Dorsolateral prefrontal cortex (tissue), 122 donors: ENCODE measurements at places on chromosomes 3 and 15. TPM values are rescaled to one million over a fixed set of nuclear protein-coding genes. Genes with fewer than 3 reads are reported as not detected.

DNA sequence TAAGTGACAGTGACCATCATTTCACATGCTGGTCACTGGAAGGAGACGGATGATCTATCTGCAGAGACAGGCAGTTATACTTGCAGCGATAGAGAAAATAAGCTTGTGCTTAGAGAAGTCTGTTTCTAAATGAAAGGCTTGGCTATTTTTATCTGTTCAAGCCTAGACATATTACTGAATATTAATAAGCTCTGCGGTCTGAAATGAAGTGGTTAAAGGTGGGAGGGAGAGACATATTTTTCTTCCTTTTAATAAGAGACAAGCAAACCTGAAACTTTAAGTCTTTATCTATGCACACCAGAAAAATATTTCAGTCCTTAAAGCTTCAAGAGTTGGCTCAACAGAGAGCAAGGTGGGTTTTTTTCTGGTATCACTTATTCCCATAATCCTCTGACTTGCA, 99.0 kb downstream of the CD200R1L start:
- DNase-seq: no peak

GRCh38 chr15:89416339-89417183, 79.8 kb downstream of the RHCG start:
- DNase-seq: no peak

GRCh38 chr15:89077750-89078149, 10.5 kb upstream of the ABHD2 start:
- no peak for DNase-seq

DNA sequence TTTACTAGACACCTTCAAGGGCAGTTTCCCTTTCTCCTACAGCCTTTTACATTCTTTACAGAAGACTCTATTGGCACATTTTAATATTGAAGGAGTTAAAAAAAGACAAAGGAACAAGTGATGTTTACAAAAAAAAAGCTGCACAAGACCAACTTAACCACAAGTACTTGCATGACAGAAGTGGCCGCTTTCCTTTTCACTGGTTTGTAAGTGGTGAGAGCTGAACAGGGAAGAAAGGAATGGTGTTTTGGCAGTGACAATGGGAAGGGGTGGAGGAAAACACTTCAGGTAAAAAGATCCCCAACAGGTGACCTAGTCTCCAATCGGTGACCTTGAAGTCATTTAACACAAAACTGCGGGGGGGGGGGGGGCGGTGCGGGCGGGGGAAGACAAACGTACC, 1.1 kb downstream of the WDR72 start:
- no peak for DNase-seq

GRCh38 chr15:40010686-40011085, 28.3 kb downstream of the SRP14 start:
- DNase-seq: peak; percentile 40

DNA sequence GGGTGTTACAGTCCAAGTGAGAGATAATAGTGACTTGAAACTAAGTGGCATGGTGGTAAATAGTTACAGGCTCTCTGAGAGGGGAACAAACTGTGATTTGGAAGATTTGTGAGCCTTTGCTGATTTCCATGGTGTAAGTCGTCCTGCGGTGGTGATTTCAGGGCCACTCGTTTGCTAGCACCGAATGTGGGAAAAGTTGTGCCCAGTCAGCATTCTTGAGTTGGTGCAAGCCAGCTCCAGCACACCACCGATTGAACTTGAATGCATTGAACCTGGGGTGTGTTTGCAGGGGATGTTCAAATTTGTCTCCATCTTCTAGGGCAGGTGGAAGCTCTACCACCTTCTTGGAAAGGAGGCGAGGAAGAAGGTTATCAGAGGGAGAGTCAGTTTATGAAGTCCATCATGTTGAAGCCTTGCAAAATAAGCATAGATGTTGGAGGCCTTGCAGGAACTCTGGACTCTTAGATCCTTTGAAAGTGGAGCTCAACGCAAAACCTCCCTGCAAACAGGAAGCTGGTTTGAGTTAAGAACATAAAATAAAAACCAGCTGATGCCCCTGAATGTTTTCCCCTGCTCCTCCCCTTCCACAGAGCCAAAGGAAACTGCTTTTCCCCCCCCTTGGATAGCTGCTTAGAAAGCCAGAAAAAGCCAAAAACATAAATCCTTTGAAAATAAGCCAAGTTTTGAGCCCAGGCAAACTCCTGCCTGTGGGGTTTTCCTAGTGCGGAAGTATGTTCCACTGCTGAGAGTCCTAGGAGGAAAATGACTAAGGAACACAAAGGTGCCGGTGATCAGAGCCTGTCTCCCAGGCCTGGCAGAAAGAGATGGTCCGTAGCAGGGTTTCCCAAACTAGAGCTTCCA, 21.9 kb downstream of the MAPKBP1 start:
- DNase-seq: no peak

DNA sequence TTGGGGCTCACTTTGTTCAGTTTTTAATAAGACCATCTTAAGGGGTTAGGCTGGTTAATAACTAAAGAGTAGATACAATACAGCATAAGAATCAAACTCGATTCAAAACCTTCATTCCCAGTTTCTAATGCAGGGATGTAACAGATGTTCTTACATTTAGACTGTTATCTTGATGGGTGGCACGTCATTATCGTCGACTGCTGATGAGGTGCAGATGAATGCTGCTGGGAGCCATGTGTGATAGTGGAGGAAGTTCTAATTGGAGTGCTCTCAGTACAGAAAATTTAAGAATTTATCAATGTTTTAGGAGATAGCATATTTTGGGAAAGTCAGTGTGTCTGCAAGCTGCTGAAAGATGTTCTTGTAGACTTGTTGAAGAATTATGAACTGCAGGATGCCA, 331.5 kb downstream of the PTPRG start:
- no peak for DNase-seq

DNA sequence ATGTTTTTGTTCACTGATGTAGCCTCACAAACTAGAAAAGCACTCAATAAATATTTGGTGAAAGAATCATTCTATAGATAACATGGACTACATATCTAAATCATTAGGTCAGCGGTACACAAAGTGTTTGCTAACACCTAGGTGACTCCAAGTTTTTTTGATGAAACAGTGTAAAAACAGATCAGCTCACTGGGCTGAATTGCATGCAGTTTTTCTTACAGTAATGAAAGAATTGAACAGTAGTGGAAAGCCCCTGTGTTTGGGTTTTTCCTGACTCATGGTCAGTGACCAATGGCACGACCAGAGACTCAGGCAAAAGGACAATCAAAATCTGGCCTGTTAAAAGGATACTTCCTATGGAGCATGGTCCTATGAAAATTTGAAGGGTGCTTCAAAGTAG, 384.3 kb upstream of the EPHA6 start:
- no peak for DNase-seq

DNA sequence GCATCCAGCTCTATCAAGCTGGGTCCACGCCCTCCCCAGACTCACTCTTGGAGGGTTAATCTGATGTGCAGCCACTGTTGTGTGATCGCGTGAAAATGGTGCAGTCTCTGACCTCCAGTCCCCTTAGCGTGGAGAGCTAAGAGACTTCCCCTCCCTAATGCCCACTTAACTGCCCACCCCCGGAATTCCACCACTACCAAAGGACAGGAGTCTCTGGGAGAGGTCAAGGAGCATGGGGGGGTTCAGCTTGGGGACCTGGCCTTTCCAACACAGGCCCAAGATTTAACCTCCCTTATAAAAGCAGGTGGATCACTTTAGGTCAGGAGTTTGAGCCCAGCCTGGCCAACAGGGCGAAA, 48.8 kb downstream of the CCDC12 start:
- no peak for DNase-seq

DNA sequence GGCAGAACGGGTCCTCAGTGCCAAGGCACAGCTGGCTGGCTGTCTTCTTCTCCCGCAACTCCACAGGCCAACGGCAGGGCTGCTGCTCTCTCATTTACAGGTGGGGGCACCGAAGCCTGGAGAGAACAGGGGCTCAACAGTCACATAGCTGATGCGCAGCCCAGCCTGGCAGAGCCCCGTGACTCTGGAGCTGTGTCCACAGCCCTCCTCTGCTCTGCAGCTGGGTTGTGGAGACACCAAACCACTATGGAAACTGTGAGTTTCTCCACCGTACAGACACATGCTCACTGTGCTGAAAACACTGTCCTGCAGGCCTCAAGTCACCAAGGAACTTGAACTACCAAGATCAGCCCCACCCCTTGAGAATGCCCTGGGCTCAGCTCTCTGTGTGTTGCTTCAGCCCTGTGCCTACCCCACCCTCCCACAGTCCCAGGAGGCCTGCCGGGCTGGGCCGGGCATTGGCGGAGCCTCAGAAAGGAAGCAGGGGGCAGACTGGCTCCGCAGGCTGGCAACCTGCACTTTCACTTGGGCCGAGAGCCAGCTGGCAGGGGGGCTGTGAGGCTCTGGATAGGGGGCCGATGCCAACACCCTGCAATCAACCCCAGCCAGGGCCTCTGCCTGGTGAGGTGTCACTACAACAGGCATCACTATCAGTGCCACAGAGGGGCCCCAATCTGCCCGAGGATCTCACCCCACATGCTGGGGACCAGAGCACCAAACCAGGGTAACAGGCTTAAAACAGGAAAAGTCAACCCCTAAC, 113.7 kb upstream of the RPL32 start:
- DNase-seq: no peak

- no peak for DNase-seq
These were observed 172.8 kb downstream of the USP13 start for GRCh38 chr3:179825527-179826246.

DNA sequence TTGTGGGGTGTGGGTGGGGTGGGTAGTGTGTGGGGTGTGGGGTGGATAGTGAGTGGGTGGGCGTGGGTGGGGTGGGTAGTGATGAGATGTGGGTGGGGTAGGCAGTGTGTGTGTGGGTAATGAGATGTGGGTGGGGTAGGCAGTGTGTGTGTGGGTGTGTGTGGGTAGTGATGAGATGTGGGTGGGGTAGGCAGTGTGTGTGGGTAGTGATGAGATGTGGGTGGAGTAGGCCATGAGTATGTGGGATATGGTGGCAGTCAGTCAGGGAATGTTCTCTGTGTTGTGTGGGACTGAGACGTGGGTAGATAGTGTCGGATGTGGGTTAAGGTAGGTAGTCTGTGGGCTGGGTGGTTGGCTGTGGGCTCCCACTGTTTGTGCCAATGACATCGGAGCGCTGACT, 7.1 kb downstream of the MINAR1 start:
- DNase-seq: no peak

DNA sequence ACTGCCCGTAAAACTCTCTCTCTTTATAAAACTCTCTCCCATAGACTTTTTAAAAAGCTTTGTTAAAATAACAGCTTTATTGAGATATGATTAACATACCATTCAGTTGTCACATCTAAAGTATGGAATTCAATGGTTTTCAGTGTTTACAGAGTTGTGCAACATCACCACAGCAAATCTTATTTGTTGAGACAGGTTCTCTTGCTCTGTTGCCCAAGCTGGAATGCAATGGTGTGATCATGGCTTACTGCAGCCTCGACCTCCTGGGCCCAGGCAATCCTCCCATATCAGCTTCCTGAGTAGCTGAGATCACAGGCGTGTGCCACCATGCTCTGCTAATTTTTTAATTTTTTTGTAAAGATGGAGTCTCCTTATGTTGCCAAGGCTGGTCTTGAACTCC, 35.9 kb upstream of the TRAK1 start:
- no peak for DNase-seq

- no peak for DNase-seq
These were observed 177.5 kb upstream of the CGNL1 start for GRCh38 chr15:57198654-57199291.

- no peak for DNase-seq
These were observed 5.9 kb downstream of the STOML1 start for GRCh38 chr15:73986055-73986775.

- no peak for DNase-seq
These were observed 751.7 kb upstream of the GOLIM4 start for GRCh38 chr3:168847291-168847883.

GRCh38 chr3:71226565-71227269, 356.8 kb downstream of the FOXP1 start:
- no peak for DNase-seq

DNA sequence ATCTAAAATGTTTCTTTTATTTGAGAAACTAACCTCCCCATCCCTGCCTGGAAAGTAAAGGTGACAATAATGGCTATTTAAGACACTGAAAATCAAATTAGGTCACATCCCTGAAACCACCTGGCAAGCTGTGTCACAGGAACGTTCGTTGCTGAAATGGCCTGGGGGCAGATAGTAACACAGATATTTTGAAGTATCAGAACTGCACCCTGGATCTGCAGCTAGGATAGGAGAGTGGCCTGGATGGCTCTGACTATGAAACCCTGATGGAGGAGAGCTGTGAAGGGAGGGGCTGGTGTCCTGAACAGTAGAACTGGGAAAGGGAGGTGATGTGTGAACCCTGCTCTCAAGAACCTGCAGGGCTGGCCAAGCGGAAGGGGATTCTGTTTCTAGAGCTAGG, 648.3 kb upstream of the CFAP20DC start:
- no peak for DNase-seq

- no peak for DNase-seq
These were observed 57.6 kb upstream of the NR2E3 start for GRCh38 chr15:71752604-71753289.

DNA sequence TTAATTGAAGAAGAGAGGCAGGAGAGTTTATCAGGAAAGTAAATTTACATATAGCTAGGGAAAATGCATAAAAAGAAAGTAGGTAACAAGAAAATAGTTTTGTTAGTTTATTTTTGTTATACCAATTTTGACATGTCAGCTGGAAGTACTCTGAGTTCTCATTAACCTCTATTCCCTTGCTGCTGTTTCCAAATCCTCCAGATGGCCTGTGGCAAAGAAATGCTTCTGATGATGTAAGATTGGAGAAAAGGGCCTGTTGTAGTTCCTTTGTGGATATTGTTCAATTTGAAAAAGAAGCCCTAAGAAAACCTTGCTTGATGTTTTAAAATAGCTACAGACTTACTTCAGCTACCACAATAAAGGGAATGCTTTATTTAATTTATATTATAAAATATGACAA, 192.9 kb upstream of the SLITRK3 start:
- DNase-seq: no peak

- no peak for DNase-seq
These were observed 45.9 kb downstream of the CHDH start for GRCh38 chr3:53800041-53800906.

GRCh38 chr15:77782691-77783090, 150.0 kb upstream of the LINGO1 start:
- no peak for DNase-seq

GRCh38 chr3:40624189-40624769, 99.5 kb downstream of the ZNF621 start:
- no peak for DNase-seq

GRCh38 chr3:66010739-66011655, 27.7 kb downstream of the MAGI1 start:
- DNase-seq: no peak

PLA2G4D gene
- 0.40 TPM for total RNA-seq

ZPLD1 gene
- not detected for total RNA-seq

ADAMTS7 gene
- total RNA-seq: 2.1 TPM

SLC9A9 gene
- total RNA-seq: 25.4 TPM

CLSTN2 gene
- total RNA-seq: 109 TPM

FGF12 gene
- 144 TPM for total RNA-seq

SLC15A2 gene
- total RNA-seq: 58.7 TPM

APEH gene
- total RNA-seq: 94.2 TPM

SHF gene
- 37.2 TPM for total RNA-seq

AMT gene
- 11.6 TPM for total RNA-seq

ATP10A gene
- 4.7 TPM for total RNA-seq

DISP2 gene
- total RNA-seq: 27.1 TPM

TMEM108 gene
- total RNA-seq: 26.1 TPM

NPAP1 gene
- total RNA-seq: 0.55 TPM

EIF2A gene
- 56.4 TPM for total RNA-seq

LYZL4 gene
- not detected for total RNA-seq
